LoVo (cell line): ENCODE measurements at places on chromosomes 6 and 20.

DNA sequence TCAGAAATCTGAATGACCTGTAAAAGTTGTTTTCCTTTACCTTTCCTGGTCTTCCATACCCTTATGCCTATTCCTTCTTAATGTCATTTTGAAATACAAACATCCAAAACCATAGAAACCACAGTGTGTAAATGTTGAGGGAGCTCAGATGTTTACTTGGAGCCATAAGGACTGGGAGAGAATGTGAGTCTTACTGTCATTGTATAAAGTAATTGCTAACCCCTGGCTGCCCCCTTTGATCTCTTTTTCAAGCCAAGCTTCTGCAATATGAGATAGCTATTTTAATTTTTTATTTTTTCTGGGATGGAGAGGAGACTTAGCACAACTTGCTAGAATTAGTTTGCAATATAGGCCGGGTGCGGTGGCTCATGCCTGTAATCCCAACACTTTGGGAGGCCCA is 124.4 kb upstream of the AKIRIN2 start:
- DNase-seq: no peak

DNA sequence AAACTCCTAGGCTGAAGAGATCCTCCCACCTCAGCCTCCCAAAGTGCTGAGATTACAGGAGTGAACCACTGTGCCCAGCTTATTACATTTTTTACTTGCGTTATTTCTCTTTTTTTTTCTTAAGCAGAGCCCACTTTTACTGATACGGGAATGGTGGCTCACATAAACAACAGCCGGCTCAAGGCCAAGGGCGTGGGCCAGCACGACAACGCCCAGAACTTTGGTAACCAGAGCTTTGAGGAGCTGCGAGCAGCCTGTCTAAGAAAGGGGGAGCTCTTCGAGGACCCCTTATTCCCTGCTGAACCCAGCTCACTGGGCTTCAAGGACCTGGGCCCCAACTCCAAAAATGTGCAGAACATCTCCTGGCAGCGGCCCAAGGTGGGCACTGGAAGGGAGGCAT is 10.5 kb downstream of the CAPN11 start:
- no peak for DNase-seq

DNA sequence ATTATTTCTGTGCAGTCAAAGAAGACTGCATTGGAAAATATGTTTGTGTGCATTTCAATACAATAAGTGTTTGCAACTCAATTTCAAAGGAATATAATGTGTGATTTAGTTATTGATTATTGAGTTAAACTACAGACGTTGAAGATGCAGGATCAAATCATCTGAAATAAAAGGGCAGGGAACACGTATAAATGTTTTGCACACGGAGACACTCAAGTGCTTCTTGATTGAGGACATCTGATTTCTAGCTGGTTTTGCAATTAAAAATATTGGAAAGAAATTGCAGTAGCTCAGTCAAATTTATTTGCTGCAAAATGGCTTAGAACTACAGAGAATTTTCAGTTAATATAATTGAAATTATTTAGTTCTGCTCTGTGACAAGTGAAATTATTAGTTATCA is 412.7 kb downstream of the UTRN start:
- DNase-seq: no peak

DNA sequence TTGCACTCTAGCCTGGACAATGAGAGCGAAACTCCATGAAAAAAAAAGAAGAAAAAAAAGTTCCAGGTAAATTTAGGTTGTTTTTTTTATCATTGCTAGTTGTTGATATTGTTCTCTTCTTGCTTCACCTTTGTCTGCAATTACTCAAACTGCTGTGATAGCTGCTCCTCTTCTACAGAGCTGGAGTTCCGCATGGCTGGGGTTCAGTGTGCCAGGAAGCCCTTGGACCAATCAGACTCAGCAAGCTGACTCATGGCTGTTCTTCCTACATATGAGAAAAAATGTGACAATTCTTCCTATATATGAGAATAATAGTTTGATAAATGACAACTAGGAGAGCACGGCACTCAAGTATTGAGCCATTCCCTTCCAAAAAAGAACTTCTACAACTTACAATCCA is 28.4 kb downstream of the DPPA5 start:
- DNase-seq: no peak

GRCh38 chr6:143037470-143037869 is 23.2 kb upstream of the AIG1 start:
- DNase-seq: no peak

DNA sequence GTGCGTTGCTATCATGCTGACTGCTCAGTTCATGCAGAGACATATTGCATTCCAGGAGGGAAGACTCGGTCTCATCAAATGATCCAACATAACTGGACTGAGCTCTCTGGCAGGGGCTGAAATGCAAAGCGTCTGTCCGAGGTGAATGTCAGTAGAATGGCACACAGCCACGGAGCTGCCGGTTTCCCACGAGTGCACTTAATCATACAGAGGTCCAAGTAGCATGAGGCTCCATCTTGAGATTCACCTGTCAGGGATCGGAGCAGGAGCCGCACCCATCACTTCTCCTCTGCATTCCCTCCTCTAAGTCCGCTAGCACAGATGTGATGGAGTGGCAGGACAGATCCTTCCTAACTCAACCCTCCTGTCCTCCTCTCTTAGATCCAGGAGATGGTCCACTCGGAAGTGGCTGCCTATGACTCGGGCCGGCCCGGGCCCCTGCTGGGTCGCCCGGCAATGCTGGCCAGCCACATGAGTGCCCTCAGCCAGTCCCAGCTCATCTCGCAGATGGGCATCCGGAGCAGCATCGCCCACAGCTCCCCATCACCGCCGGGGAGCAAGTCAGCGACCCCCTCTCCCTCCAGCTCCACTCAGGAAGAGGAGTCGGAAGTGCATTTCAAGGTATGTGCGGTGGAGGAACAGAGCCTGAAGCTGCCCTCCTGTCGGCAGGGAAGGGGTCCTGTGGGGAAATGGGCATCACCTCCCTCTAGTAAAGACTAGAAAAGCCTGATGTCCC is 135.9 kb downstream of the JPH2 start:
- DNase-seq: no peak

DNA sequence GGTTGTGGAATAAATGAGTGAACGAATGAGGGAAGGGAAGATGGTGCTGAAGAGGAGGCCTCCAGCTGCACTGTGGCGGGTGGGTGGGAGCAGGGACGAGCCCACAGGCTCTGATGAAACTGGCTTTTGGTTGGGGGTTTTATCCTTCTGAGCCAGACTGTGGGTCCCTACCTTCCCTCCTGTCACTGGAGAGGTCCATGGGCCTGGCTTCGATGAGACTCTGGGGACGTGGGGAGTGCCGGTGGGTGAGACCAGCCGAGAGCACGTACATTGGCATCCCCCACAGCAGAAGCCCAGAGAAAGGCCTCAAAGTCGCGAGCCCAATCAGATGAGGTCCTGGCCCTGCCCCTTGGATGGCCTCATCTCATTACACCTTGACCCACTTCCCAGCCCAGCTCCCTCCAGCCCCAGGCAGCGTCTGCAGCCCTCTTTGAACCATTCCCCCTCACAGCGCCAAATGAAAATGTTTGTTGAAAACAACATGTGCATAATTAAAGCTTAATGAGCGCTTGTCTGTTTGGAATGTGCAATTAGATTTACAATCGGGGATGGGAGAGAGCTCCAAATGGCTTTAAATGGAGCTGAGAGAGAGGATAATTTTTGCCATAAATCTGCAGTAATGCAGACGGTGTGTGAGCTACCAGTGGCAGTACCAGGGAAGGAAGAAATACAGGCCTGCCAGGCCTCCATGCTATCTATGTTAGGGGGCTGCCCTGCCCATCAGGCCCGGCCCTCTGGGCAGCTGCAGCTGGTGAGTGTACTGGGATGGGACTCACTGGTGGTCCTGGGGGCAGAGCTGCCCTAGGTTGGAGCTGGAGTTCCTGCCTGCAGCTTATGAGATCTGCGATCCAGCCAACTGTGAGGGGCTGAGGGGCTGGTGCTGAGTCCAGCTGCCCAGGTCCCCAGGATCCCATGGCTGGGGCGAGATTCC is 47.2 kb downstream of the TOX2 start:
- DNase-seq: no peak

DNA sequence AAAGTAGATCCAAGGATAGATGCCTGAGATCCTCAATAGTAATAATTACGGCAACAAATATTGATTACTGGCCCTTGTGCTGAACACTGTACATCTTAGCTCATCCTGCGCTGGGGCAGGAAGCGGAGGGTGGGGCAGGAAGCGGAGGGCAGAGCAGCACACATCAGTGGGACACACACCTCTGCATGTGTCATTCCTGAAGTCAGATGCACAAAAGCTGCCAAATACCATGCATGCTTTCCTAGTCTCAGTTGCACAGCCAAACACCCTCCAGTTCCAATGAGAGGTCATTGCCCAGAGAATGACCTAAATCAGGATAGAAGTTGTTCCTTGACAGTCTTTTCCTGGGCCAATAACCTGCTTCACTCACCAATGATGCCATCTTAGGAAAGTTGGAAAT is 74.4 kb upstream of the FOXC1 start:
- DNase-seq: no peak

- no peak for DNase-seq
Measured at GRCh38 chr20:63074182-63074581, 67.4 kb upstream of the BHLHE23 start.

- DNase-seq: no peak
Measured at GRCh38 chr20:1872459-1873097, 22.6 kb upstream of the SIRPA start.

DNA sequence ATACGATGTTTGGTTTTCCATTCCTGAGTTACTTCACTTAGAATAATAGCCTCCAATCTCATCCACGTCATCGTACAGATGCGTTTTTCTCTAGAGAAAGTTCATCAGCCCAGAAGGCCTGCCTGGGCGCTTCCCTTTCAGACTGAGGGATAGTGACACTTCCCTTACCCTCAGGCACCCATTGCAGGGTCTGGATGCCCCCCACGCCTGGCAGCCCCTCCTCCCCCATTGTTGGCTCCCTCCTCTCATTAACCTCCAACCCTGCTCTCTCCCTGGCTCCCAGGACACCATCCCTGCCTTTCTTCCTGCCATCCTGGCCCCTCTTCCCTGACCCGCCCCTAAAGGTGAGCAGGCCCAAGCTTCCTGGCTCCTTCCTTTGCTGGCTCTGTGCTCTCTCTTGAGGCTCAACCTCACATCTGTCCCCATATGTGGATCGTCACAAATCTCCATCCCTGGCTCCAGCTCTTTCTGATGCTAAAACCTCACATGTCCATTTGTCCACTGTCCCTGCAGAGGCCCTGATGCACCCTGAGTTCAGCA is 145.2 kb downstream of the SYCP2 start:
- DNase-seq: no peak

- no peak for DNase-seq
Measured at GRCh38 chr6:160000280-160000704, 31.4 kb downstream of the IGF2R start.

- DNase-seq: peak; percentile 63
Measured at GRCh38 chr6:134436281-134436815, 118.4 kb upstream of the SGK1 start.

- no peak for DNase-seq
Measured at GRCh38 chr20:48722002-48722731, 105.6 kb downstream of the PREX1 start.

DNA sequence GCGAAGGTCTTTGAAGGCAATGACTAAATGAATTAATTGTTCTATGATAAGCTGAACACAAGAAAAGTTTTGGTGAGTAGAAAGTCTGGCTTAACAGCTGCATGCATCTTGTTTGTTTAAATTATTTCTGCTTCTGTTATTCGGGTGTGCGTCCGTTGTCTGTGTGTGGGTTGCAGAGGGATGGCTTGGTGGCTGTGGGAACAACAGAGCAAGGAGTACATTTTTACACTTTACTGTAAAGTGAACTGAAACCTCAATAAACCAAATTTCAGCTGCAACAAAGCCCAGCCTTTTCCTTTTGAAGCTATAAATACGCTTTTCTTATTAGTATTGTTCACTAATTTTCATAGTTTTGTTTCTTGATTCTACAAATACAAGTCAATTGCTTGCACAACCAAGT is 3.5 kb upstream of the LAMP5 start:
- DNase-seq: no peak

GRCh38 chr6:54719131-54719530 is 127.4 kb upstream of the FAM83B start:
- DNase-seq: no peak

DNA sequence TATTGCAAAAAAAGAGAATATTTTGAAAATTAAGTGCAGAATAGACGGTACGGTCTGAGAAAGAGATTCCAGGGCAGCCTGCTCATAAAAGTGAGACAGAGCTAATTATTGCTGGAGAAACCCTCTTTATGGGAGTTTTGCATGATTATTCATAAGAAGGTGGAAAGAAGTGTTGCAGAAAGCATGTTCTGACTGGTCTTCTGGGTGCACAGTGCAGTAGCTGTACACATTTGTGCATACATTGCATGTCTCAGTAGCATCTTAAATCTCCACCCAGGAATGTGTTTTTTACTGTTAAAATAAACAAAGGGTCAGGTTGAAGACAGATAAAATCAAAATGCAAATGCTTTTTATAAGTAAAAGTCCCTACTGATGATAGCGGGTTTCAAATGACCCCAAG is 1813.6 kb upstream of the DEFB115 start:
- DNase-seq: no peak

- DNase-seq: no peak
Measured at GRCh38 chr20:32989507-32990283, 14.5 kb downstream of the SUN5 start.

DNA sequence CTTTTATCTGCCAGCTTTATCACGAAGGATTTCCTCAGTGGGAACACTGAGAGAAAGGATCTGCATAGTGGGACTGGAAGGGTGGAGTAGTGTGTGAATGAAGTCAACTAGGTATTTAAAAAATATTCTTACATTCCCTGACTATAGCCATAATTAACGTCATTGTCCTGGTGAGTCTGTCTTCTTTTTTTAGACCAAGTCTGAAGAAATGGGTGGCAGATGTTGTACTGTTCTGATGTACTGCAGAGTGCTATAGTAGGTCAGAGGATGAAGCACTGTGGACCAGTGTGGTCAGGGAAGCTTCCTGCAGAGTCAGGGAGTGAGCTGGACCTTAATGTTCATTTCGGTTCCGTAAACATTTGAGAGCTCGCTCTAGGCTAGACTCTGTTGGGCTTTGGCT is 11.9 kb downstream of the TULP4 start:
- no peak for DNase-seq

GRCh38 chr20:61934716-61935530 is 130.8 kb downstream of the TAF4 start:
- DNase-seq: no peak

GRCh38 chr6:32920715-32921114 is 20.1 kb downstream of the HLA-DMB start:
- DNase-seq: peak; percentile 18

DNA sequence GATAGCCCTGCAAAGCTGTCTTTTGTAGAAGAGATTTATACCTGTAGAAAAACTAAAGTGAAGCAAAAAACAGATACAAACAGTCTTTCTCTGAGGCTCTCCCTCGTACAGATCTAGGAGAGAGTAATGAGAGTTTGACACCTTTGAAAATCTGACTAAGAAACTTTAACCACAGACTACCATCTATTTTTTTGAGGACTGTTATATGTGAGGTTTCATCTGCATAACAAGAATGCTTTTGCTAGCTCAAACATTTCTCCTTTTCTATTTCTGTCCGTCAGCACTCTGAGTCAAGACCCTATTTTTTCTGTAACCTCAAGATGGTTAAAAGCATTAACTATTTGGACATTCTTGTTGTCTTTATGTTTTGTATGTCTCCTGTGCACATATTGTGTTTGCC is 193.0 kb downstream of the BTBD3 start:
- no peak for DNase-seq
